CD4-positive, alpha-beta T cell treated with Interleukin-6 for 4 hours (primary cell): ENCODE measurements at places on chromosomes 3 and 15.

DNA sequence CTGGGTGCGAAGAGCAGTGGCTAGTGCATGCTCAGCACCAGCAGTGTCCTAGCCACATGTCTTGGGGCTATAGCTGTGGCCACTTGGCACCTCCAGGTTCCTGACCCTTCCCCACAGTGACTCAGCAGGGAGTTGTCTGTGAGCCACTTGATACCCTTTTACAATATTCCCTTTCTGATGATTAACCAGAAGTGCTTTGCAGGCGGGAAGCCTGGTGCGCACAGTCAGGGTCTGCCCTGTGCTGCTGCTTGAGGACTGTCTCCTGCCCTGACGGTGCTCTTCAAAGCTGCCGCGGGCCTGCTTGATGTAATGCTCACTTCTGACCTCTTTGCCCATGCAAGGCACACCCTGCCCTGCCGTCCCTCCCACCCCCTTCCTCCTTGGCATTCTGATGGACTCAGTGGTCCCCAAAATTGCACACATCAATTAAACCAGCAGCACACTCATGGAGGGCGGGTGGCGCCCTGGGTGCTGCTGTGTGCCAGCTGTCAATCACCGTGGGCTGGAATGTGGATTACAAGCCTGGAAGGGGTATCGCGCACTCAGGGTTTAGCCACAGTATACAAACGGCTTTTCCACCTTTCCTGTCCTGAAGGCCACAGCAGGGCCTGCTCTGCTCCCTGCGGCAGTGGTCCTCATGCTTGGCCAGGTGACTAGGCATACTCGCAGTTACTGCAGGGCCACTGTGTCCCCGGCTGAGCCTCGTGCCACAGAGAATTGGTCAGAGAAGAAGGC lies 40.9 kb upstream of the PCSK6 start:
- DNase-seq = no peak

DNA sequence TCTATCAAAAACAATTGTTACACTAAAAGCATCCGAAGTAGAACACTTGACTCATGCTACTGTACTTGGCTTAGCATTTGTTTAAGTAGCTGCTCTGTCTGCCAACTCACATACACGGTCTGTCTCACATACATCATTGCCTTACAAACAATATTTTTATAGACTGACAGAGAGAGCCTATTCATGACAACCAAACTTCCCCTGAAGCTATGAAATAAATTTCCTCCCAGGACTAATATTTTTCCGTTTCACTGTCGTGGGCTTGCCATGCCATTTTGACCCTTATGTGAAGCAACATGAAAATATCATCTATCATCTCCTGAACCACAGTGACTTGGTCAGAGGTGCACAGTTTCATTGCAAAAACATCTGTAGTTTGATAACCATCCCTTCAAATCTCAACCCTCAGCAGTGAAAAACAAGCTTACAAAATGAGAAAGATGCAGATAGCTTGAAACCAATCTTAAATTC lies 66.5 kb upstream of the PYGO1 start:
- DNase-seq = no peak

DNA sequence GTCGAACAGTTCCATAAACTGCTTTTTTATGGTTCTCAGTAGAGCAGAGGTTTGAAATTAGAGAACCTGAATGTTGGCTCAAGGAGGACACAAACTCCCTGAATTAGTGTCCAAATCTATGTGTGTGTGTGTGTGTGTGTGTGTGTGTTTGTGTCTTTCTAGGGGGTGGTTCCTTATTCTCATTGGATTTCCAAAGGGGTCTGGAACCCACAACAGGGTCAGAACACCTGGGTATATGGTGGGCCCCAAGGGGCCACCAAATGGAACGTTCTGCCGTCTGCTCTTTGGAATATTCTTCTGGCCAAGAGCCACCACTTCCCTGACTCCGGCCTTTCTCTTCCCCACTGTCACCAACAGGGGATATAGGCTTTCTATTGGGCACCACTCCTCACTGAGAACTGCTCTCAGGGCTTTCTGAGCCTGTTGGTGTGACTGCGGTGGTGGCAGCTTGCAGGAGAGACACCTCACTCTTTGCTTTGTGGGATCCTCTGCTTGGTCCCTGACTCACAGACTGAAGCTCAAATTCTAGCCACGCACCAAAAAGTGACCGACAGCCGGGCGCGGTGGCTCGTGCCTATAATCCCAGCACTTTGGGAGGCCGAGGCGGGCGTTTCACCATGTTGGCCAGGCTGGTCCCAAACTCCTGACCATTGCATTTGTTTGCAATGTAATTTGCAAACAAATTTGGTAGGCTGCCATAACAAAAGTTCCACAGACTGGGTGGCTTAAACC lies 47.5 kb upstream of the IDH2 start:
- DNase-seq = no peak

DNA sequence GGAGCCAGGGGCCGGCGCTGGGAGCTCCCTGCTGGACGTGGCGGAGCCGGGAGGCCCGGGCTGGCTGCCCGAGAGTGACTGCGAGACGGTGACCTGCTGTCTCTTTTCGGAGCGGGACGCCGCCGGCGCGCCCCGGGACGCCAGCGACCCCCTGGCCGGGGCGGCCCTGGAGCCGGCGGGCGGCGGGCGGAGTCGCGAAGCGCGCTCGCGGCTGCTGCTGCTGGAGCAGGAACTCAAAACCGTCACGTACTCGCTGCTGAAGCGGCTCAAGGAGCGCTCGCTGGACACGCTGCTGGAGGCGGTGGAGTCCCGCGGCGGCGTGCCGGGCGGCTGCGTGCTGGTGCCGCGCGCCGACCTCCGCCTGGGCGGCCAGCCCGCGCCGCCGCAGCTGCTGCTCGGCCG lies 1.5 kb downstream of the SMAD6 start:
- DNase-seq = peak; percentile 12

DNA sequence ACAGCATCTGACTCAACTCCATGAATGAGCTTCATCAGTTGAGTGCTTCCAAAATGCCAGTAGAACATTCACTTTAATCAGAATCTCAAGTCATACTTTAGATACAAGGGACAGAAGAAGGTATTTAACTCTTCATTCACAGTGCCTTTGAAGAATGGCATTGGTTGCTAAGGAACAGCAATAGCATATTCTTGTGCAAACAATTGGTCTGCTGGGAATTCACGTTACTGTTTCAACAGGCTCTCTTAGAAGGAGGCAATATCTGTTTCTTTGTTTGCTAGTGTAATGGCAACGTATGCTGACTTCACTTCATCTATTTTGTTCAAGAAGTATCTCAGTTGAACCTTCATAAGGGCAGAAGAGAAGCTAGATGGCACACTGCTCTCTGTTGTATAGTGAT lies 113.9 kb downstream of the TMEM108 start:
- DNase-seq = no peak

DNA sequence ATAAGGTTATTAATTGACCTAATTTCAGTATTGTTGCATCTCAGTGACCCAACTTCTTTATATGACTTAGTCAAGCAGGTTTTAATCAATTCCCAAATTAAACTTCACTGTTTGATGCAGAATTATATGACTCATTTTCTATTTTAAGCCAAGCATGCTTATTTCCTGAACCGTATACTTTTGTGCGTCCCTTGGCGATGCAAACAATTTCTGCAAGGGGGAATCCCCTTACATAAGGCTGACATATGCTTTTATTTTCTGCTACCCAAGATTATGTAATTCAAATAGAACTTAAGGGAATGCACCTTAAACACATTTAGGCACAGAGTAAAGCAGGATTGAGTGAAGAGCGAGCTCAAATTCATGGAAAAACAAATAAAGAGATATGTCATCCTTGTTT lies 303.9 kb downstream of the PDCD6IP start:
- no peak for DNase-seq

DNA sequence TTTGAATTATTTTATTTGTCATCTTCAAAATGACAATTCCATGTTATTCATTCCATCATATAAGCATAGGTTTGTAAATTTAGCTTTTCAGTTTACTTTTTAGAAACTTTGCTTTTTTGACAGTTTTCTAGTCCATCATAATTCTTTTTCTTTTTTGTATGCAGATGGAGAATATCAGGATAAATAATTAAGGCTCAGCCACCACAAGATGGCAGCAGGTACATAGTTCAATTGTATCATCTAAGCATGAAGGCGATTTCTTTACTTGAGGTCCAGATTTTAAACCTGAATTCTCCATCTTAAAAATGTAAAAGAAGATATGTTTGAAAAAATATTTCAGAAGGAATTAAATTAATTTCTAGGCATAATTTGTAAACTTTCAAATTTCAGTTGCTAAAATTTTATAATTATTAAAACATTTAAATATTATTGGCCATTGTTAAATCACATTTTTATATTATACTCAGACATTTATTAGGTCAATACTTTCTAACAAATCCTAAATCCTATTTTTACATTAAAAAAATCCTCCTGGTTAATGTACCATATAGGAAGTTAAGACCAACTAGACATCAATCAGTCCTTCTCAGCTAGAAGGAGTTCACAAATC lies 15.1 kb downstream of the PLSCR5 start:
- DNase-seq = no peak

DNA sequence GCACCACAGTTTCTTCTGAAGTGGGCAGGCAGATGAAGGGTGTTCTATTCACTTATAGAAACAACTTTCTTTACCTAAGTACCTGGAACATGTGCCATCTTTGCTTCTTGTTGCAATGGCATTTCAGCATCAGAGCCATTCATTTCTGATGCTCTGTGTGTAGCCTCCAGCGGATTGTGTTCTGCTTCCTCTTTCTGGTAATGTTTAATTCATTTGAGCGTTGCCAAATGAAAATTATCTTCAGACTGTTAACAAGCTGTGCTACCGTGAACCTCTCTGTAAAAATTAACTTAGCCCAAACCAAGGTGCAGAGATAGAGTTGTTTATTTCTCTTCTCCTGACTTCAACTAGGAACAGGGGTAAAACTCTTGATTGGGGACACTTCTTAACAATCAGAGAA lies 302.0 kb downstream of the EDEM1 start:
- no peak for DNase-seq

DNA sequence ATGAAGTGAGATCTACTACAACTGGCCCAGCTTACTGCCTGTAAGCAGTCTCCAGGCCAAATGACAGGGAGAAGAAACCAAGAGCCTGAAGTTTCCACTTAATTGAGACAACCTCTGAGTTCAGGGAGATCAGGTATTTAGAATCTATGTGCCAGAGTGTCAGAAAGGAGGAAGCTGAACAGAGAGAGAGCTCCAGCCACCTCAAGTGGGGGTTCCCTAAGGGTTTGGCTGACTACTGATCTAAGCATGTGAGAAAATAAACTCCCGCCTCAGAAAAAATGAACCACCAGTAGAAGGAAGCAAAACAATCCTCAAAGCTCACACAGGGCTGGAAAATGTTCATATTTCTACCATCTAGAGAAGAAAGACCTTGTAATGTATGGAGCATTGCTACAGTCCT lies 25.0 kb downstream of the ADAM10 start:
- no peak for DNase-seq

DNA sequence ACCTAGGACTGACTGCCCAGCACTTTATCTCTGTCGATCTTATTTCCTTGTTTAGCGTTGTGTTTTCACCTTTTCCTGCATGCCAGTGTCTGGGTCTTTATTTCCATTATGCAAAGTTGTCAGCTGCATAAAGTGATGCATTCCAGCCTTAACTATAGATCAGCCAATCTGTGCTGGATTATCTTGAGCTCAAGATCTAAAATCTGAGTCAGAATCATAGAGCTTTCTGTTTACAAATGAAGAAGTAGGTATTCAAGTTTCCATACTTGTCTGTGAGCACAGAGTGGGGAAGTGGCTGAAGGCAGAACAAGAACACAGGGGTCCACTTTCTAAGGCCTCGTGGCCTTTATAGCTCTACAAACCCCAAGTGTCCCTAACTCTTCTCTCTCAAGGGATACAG lies 82.4 kb upstream of the PLCL2 start:
- DNase-seq = no peak

- DNase-seq = no peak
Measured at GRCh38 chr15:80852676-80853075, 73.5 kb downstream of the CEMIP start.

DNA sequence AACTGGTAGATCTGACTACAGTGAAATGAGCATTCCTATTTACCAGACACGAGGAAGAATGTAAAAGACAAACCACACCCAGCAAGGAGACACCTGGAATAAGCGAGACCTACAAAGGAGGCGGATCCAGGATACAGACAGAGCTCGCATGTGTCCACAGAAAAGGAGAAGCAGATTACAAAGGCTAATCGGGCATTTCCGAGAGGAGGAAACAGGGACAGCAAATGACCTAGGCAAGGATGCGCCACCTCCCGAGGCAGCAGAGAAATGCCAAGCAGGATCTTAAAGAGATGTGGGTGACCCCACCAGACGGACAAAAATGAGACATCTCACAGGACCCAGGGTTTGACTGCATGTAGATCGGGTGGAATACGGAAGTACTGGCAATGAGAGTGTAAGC lies 63.2 kb upstream of the IQSEC1 start:
- DNase-seq = no peak

DNA sequence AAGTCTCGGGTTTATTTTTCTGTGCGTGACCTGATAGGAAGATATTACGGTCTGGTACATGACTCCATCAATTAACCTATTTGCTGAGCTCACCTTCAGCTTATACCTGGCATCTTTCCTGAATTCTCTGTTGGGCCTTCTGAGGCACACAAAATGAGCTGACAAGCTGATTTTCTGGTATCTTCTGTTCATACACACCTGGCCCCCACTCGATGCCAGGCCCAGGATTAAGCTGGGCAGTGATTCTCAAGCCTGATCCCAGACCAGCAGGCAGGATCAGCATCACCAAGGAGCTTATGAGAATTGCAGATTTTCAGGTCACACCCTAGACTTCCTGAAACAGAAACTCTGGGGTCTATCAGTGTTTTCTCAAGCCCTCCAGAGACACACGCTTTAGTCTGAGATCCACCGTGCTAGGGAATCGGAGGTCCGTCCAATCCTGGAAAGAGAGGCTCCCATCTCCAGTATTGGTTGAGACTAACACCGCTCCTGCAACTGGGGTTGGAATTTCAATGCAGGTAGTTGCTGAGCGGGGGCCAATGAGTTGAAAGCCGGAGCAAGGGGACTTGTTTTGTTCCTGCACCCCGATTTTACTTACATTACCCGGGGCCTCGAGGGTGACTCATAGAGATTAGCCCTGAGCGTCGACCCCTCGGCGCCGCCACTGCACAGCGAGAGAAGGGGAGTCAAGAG lies 636 bp upstream of the EIF1B start:
- DNase-seq = peak; percentile 5

- no peak for DNase-seq
Measured at GRCh38 chr3:4421121-4421520, 45.9 kb downstream of the SUMF1 start.
